CD8-positive, alpha-beta memory T cell (primary cell): ENCODE measurements at places on chromosomes 16 and 17. TPM values are rescaled to one million over a fixed set of nuclear protein-coding genes. Genes with fewer than 3 reads are reported as not detected.

The KRT27 gene
- total RNA-seq: not detected

The CCL2 gene
- total RNA-seq: 5.5 TPM

The LRRC36 gene
- 0.31 TPM for total RNA-seq

DNA sequence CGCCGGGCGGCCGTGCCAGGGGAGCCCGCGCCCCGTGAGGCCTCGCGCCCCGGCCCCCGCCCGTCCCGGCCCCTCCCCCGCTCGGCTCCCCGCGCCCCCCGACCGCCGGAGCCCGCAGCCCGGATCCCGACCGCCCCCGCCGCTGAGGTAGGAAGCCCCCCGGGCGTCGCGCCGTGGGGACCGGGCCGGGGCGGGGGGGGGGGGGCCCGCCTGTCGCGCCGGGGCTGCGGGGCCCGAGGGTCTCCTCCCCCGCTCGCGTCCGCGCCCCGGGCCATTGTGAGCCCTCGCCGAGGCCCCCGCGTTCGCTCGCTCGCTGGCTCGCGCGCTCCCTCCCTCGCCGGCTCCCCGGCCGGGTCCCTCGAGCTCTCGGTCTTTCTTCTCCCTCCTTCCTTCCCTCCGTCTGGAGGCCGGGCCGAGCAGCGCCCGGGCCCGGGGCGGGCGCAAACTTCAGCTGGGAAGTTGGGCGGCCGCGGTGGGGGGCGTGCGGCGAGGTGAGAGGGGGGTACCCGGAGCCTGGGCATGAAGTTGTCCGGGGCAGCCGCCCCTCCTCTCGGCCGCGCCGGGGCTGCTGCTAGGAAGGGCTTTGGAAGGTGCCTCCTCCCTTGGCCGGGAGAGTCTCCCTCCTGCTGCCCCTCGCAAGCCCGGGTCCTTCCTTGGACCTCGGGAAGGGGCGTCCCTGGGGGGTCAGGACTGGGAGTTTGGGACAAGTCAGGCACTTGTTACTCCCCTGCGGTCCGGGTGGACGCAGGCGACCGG, 419 bp downstream of the GLIS2 start:
- H3K27ac ChIP-seq: no peak overlapping the region
- no peak overlapping the region for H3K4me3 ChIP-seq
- peaks cover 13% of the 10 kb centered on the region for H3K27me3 ChIP-seq
- H3K36me3 ChIP-seq: no peaks in the 10 kb centered on the region

DNA sequence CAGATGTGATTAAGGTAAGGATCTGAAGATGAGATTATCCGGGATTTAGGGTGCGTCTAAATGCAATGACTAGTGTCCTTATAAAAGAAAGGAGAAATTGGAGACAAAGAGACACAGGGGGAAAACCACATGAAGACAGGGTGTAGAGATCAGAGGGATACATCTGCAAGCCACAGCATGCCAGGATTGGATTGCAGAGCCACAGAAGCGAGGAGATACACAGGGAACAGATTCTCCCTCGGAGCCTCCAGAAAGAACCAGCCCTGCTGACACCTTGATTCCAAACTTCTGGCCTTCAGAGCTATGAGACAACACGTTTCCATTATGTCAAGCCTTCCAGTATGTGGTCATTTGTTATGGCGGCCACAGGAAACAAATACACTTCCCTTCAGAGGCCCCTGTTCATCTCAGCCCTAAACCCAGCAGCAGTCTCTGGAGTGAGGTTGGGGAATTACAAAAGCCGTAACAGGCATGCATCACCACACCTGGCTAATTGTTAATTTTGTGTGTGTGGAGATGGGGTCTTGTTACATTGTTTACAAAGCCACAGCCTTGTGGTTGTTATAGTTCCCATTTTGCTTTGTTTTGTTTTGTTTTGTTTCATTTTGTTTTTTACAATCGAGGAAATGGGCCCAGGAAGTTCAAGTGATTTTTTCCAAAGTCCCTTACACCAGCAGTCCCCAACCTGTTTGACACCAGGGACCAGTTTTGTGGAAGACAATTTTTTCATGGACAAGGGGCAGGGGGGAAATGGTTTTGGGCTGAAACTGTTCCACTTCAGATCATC, 51.6 kb upstream of the LYRM9 start:
- no peaks in the 10 kb centered on the region for H3K4me1 ChIP-seq
- DNase-seq: no peak
- no peak overlapping the region for H3K27ac ChIP-seq
- H3K36me3 ChIP-seq: no peaks in the 10 kb centered on the region
- no peak overlapping the region for H3K4me3 ChIP-seq

The FN3K gene
- total RNA-seq: 1.3 TPM
